ENCODE measurements at places on chromosomes 11 and 22.

DNA sequence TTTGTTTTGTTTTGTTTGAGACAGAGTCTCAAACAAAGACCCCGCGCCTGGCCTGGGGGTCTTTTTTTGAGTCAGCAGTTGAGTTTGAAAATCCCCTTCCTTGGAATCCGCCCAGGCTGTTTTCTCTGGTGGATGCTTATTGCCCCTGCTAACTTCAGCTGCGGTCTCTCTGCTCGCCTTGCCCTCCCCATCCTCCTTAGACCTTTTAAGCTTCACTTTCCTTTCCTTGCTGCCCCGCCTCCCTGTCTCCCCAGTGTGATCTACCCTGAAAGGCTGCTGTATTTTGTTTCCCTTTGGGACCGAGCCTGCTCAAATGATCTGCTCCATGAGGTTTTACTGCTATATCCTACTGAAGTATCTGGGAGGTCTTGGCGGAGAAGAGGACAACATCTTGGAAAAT lies 2.5 kb downstream of the USP18 start:
- DNase-seq, result no peak

GRCh38 chr11:133916784-133917440 lies 39.9 kb downstream of the IGSF9B start:
- DNase-seq, result no peak

DNA sequence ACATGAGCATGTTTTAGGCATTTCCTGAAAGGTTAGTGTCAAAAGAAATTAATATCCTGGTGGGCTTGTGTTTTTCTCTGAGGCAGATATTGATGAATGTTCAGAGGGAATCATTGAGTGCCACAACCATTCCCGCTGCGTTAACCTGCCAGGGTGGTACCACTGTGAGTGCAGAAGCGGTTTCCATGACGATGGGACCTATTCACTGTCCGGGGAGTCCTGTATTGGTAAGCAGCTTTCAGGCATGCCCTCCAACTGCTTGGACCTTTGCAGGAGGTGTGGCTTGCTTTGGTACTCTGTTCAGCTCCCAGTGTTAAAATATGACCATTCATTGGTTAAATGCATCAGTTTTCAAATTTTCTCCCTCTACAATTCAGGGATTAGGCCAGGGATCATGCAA lies 658.6 kb upstream of the ANO5 start:
- no peak for DNase-seq

- no peak for DNase-seq
These were observed 322.8 kb downstream of the LARGE1 start for GRCh38 chr22:33597274-33597985.

- no peak for DNase-seq
These were observed 37.4 kb downstream of the CTNND1 start for GRCh38 chr11:57798905-57799559.

GRCh38 chr11:68016161-68016903 lies 6.2 kb downstream of the ALDH3B1 start:
- no peak for DNase-seq

DNA sequence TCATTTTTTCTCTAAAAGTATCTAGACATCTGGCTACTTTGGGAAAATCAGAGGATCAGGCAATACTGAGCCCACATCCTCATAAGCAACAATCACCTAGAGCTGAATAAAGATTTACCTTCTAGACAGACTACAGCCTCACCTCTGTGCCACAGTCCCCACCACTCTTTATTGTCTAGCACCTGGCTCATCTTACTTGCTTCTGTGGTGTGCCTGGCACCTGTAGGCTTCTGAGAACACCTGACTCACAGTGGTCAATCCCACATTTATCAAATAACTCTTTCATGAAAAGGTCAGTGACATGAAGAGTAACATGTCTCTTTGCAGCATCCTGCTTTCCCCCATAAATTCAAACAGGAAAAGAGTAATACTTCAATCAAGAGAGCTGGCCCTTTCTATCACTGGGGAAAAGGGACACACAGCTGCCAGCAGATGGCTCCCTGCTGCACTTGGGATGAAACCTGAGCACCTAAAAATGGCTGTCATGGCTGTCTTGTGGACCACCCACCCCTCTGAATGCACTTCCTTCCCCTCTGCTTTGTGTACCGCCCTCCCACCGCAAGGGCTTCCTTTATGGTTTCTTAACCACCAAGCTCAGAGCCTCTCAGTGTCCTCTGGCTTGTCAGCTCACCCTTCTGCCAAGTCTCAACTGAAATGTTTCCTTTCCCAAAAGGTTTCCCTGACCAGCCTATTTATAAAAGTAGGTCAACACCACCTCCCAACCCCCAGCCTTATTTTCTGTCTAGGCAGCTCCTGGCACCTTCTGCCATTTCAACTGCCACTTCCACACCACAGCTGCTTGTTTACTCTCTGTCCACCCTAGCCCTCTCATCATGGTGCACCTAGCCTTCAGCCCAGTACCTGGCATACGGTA lies 9.3 kb downstream of the TFIP11 start:
- DNase-seq, result peak; percentile 22

- no peak for DNase-seq
These were observed 122.5 kb downstream of the OPCML start for GRCh38 chr11:133409799-133410198.

GRCh38 chr22:35334004-35334403 lies 34.3 kb downstream of the TOM1 start:
- DNase-seq, result no peak

All from activated CD8-positive, alpha-beta memory T cell treated with anti-CD3 and anti-CD28 coated beads for 1 hour (primary cell).